ENCODE measurements at places on chromosomes 11 and 22.

- DNase-seq, result no peak
Observed at GRCh38 chr11:131823772-131824171, 453.4 kb downstream of the NTM start.

GRCh38 chr11:71323876-71324526 lies 71.6 kb upstream of the SHANK2 start:
- no peak for DNase-seq

DNA sequence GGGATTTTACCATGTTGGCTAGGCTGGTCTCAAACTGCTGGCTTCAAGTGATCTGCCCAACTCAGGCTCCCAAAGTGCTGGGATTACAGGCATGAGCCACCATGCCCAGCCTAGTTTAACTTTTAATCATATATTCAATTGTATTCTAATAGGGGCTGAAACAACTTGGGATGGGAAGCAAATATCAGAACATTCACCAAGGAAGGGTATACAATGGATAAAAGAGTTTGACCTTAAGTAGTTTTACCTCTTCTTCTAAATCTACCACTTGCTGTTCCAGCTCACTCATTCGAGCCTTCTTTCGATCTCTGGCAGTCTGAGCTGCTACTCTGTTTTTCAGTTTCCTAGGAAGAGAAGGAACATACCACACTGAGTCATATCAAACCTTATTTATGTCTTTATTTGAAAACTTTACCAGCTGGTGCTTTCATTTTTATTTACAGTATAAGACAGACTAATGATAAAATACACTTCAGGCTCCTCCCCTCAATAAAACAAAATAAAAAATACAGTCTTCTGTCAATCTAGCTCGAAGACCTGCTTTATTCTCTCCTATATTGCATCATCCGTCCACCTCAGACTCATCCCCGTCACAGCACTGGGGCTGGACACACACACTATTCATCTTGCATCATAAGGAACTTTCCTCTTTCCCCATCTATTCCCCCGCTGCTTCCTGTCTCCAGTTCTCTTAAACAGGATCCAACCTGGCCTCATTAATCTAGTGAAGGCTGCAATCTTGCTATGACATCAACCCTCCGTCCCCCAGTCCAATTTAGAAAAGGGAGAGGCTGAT lies 1.4 kb downstream of the XBP1 start:
- DNase-seq, result no peak

DNA sequence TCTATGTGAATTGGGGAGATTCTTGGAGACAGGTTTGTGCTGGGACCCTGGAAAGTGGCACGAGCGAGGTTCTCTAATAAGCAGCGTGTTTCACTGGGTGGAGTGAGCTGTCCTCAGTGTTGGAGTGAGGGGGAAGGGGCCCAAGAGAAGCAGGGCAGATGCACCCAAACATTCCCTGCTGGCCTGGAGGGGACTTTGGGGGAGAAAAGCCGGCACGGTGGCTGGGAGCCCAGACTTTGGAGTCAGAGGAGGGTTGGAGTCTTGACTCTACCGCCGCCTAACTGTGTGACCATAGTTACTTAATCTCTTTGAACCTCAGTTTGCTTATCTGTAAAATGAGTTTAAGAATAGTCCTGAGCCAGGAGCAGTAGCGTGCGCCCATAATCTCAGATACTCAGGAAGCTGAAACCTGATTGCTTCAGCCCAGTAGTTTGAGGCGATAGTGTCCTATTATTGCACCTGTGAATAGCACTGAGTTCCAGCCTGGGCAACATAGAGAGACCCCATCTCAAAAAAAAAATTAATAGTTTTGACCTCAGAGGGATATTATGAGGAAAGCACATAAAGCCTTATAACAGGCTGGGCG lies 614 bp downstream of the NR1H3 start:
- no peak for DNase-seq

DNA sequence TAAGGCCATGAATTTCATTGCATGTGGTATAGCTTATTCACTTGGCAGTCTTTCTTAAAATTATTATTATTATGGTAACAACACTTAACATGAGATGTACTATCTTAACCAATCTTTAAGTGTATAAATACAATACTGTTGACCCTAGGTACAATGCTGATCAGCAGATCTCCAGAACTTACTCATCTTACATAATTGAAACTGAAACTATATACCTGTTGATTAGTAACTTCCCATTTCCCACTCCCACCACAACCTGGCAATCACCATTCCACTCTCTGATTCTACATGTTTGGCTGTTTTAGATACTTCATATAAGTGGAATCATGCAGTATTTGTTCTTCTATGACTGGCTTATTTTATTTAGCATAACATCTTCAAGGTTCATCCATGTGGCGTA lies 150.2 kb upstream of the POU2AF2 start:
- no peak for DNase-seq

DNA sequence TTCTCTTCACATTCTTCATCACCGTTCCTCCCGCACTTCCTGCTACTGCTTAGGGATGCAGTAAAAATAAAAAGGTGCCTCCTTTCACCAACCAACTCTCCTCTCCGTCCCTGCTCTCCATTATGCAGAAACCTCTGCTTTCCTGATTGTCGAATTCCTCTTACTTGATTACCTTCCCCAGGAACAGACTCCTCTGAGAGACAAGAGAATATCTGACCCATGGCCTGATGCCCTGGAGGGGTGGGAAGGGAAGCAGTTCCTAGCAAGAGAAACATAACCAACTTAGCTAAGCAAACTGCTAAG lies 80.9 kb downstream of the TRIM29 start:
- no peak for DNase-seq

GRCh38 chr11:10622957-10623791 lies 54.7 kb upstream of the LYVE1 start:
- no peak for DNase-seq

- DNase-seq, result no peak
Observed at GRCh38 chr11:41118521-41118920, 340.9 kb downstream of the LRRC4C start.

- DNase-seq, result no peak
Observed at GRCh38 chr11:45278714-45279113, 7.4 kb downstream of the SYT13 start.

DNA sequence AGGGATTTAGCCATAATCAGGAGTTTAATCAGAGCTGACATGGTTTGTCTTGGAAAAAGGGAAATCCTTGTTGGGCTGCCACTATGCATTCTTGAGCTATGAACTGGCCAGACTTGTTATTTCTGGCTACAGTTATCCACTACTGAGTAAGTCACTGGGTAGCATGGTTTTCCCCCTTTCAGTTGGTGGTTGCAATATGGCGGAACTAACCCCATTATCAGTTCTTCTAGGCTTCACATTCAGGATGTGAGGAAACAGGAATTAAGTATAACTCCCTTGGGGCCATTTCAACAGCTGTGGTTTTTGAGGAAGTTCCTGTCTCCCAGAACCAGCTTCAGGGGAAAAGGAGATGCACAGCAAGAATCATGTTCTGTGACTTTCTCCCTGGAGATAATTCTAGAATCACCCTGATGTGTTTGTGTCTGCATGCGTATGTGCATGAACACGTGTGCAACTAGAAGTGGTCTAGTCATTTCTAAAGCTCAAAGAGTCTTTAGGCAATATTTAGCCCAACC lies 103.0 kb upstream of the CD44 start:
- no peak for DNase-seq

DNA sequence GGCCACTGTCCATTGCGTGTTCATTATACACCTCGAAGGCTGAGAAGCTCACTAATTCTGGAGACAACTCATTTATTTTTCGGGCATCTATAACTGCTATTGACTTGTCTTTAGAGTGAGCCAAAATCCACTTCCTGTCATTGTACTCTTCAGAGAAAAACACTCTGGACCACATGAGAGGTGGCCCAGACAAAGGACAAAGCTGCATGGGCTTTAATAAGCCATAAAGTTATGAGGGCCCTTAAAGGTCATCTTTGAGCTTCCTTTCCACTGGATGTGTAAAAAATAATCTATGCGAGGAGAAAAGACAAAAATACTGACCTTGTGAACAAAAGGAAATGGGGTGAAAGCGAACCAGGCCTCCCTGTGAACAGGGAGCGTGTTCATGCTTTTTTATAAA lies 63.5 kb upstream of the ZC3H12C start:
- no peak for DNase-seq

DNA sequence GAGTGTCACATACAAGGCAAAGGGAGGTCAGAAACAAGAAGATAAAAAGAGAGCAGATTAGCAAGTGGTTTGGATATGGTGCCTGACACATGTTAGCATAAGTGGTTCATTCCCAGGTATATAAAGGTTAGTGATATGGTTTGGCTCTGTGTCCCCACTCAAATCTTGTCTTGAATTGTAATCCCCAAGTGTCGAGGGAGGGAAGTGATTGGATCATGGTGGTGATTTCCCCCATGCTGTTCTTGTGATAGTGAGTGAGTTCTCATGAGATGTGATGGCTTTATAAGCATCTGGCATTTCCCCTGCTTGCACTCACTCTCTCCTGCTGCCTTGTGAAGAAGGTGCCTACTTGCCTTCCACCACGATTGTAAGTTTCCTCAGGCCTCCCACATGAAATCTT lies 12.1 kb upstream of the DKK3 start:
- DNase-seq, result no peak

- no peak for DNase-seq
Observed at GRCh38 chr11:40054631-40055030, 1404.8 kb downstream of the LRRC4C start.

GRCh38 chr11:115466122-115466521 lies 38.1 kb downstream of the CADM1 start:
- DNase-seq, result no peak

- no peak for DNase-seq
Observed at GRCh38 chr11:75558939-75559843, 2.9 kb upstream of the SERPINH1 start.

- no peak for DNase-seq
Observed at GRCh38 chr11:75496305-75496752, 29.4 kb downstream of the GDPD5 start.

- no peak for DNase-seq
Observed at GRCh38 chr11:73762732-73763131, 1.9 kb upstream of the RAB6A start.

GRCh38 chr11:34682825-34683224 lies 61.9 kb downstream of the EHF start:
- DNase-seq, result no peak

GRCh38 chr11:35802672-35803071 lies 140.1 kb downstream of the TRIM44 start:
- DNase-seq, result no peak

- DNase-seq, result no peak
Observed at GRCh38 chr11:43555186-43555585, 125.4 kb upstream of the HSD17B12 start.

GRCh38 chr11:64218628-64219353 lies 7.2 kb downstream of the TRPT1 start:
- DNase-seq, result no peak

DNA sequence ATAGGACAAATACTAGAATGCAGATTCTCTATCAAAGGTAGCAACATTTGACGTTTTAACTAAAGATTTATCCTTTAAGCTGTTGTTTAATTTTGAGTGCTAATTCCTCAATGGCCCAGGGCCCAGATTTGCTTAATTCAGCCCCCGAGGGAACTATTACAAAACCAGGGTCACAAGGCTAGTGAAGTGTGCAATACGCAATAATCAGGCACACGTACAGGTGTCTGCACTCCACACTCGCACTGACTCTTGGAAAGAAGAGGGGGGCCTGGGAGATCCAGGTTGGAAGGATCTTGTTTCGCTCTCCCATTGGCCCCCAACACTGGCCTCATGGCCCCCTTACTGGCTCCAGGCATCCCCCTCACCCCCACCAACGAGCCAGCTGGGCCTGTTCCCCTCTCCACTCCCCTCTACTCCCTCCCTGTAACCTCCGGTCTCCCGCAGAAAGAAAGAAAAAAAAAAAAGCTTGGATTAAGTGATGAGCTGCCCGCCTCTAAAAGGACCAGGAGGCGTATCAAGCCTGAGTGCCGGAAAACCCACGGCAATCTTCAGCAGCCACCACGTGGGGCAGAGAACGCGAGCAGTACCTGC lies 2.2 kb upstream of the KIRREL3 start:
- no peak for DNase-seq

GRCh38 chr11:117950301-117950700 lies 21.1 kb upstream of the TMPRSS13 start:
- no peak for DNase-seq

DNA sequence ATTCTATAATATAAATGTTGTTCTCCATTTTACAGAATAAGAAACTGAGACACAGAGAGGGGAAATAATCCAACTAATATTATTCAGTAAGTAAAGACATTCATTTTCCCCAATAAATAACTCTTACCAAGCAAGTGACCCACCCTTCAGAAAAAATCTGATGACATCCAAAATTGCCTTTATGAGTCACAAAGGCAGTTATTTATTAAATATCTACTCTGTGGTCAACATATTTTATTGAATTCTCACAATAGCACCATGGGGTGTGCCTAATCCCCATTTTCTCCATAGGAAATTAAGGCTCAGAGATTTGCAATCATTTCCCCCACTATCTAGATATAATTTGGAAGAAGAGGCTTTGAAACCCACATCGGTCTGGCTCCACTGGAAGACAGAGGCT lies 161.5 kb upstream of the ISX start:
- DNase-seq, result no peak

GRCh38 chr11:125327518-125328224 lies 163.1 kb downstream of the PKNOX2 start:
- no peak for DNase-seq
